BJ (cell line): ENCODE measurements at places on chromosomes 4 and X. TPM values are rescaled to one million over a fixed set of nuclear protein-coding genes. Genes with fewer than 3 reads are reported as not detected.

The ETFDH gene
- 13.5 and 27.8 TPM in 2 replicates for polyA plus RNA-seq

The MAGED4 gene
- 8.7 and 13.1 TPM in 2 replicates for polyA plus RNA-seq

The SYN1 gene
- 0.23 and 0.48 TPM in 2 replicates for polyA plus RNA-seq

The MED14 gene
- 25.9 and 37.0 TPM in 2 replicates for polyA plus RNA-seq

The CXCL13 gene
- not detected in 2 replicates for polyA plus RNA-seq

The MTNR1A gene
- 0.06 TPM in 1 of 2 replicates, not detected in the other for polyA plus RNA-seq

The RNF4 gene
- 89.6 and 107 TPM in 2 replicates for polyA plus RNA-seq

The HSD17B13 gene
- 0.07 TPM in 1 of 2 replicates, not detected in the other for polyA plus RNA-seq

The DUX4 gene
- not detected in 2 replicates for polyA plus RNA-seq

The GAR1 gene
- 5.8 and 13.3 TPM in 2 replicates for polyA plus RNA-seq

The FGFRL1 gene
- 9.1 and 21.2 TPM in 2 replicates for polyA plus RNA-seq

The FAM114A1 gene
- polyA plus RNA-seq = 184 and 222 TPM in 2 replicates

GRCh38 chr4:144597171-144597570 is 48.8 kb upstream of the HHIP start:
- DNase-seq = no peak

GRCh38 chrX:53312946-53313727 is 31.8 kb upstream of the IQSEC2 start:
- DNase-seq = no peak

DNA sequence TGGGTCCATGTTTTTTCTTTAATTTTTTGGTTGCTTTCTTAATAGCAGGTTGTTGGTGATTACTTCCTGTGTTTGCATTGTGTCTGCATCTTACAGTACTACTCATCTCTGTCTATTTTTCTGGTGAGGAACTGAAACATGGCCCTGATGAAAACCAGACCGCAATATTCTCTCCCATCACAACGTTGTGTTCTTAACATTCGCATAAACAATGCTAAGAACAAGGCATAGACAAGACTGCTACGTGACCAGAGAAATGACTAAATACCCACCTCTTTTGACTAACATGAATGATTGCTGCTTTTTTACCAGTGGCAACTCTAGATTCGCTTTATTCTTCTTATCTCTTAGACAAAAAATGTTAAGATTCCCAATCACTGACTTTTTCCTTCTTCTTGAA is 179.1 kb downstream of the GC start:
- DNase-seq = no peak

DNA sequence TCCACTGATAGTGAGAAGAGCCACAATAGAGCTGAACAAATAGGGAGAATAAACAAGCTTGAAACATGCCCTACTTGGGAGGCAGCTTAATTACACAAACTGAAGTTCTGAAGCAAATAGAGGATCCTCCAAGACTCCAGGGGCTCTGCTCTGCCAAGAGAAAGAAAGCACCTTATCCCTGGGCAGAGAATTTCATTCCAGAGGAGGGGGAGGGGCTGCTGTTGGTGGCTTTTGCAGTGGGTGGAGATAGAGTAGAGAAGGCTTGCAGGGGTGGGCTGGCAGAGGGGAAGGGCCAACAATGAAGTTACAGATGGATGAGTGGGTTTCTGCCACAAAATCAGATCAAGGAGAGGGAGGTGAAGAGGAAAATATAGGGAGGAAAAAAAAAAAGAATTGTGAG is 1.0 kb upstream of the LPAR4 start:
- no peak for DNase-seq

GRCh38 chr4:8329560-8329858 is 60.0 kb downstream of the HTRA3 start:
- DNase-seq = no peak

- DNase-seq = no peak
Observed at GRCh38 chrX:135432881-135433521, 11.3 kb downstream of the SMIM10L2A start.

GRCh38 chr4:159038536-159038935 is 64.3 kb upstream of the RAPGEF2 start:
- no peak for DNase-seq

GRCh38 chrX:40867352-40867751 is 132.0 kb upstream of the MED14 start:
- no peak for DNase-seq

GRCh38 chrX:101462892-101463291 is 22.4 kb upstream of the ARMCX4 start:
- no peak for DNase-seq

- peak; percentile 88 for DNase-seq
Observed at GRCh38 chr4:176794151-176794550, 1.4 kb upstream of the VEGFC start.

- no peak for DNase-seq
Observed at GRCh38 chrX:69988955-69989394, 60.8 kb downstream of the AWAT2 start.

DNA sequence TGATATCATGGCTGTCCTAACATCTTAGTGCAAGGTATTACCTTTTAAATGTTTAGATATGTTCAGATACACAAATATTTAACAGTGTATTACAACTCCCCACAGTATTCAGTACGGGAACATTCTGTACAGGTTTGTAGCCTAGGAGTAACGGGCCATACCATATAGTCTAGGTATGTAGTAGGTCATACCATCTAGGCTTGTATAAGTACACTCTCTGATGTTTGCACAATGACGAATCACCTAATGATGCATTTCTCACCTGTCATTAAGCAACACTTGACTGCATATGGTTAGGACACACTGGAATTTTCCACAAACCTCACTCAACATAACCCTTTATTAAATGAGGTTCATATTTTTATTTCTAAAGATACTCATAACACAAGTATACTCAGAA is 67.7 kb downstream of the THOC2 start:
- DNase-seq = no peak

- DNase-seq = no peak
Observed at GRCh38 chrX:37060999-37061398, 52.8 kb downstream of the FAM47C start.

DNA sequence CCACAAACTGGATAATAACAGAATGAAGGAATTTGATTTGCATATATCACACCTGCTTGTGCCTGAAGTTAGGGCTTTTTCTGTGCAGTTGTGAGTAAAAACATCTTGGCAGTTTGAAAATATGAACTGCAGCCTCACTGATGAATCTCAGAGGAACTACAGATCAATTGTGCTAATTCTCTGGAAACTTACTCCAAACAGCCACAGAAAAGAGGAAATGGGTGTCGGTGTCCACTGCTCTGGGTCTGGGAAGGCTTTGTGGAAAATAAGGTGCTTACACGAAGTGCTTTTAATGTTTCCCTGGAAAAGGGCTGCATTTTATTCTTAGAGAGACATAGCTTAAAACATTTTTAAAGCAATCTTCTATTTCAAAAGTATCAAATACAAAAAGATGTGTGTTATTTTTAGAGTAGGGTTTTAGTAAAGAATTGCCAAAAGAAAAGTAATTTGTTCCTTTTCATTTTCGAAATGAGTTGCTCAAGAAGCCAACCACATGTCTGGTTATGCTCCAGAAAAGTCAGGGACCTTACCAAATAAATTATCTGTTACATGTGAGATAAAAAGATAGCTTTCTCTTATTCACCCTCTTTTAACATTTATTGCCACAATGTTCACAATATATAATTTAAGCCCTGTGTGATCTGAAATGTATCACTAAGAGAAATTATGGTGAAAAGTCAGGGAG is 240.1 kb downstream of the FRAS1 start:
- DNase-seq = peak; percentile 44

- DNase-seq = no peak
Observed at GRCh38 chrX:131861088-131861787, 161.9 kb upstream of the STK26 start.

GRCh38 chr4:96986816-96987215 is 1146.9 kb downstream of the PDHA2 start:
- no peak for DNase-seq

GRCh38 chrX:72308566-72309296 is 3.0 kb upstream of the CITED1 start:
- no peak for DNase-seq

DNA sequence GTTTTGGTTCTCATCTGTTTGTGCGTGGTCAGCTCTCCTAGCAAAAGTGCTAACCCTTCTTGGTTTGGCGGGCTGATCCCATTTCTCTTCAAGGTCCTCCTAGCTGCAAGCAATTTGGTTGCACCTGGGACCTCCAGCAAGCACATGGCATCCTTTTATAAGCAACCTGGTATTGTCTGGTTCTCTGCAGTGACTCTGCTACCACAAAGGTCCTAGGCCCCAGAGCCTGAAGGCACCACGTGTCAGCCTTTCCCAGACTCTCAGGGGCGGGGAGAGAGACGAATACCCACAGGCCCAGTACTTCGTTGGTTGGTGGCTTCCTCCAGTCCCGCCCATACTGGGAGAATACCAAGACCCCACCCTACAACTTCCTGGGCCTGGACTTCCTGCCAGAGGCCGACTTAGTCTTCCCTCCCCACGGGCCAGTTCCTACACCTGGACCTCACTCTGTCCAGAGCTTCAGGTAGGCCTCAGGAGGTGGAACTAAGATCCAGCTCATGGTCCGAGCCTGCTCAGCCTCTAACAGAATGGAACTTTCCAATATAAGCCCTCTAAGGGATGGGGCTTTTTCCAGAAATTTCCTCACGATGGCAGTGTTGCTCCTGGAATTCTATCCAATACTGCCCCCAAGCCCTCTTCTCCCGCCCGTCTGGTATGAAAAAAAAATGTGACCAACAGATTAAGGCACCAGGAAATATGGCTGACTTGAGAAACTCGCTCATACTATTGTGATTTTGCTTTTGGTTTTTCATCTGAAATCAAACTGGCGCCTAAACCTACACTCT is 192.5 kb upstream of the STK26 start:
- DNase-seq = no peak

DNA sequence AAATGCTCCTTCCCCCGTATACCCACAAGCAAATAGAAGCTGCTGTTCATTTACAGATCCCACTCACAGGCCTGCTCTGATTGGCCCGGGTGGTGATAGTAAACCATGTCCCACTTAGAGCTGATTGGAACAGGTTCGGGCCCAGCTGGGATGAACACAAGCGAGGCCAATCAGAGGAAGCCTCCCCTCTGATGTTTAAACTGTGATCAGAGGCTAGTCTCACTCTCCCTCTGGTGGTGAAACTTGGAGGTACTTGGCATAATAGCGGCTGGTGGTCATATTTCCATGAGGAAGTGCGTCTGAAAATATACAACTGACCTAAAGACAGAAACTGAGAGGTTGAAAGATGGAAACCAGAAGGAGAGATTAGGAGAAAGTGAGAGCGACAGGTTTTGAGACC is 51.5 kb upstream of the TRPC3 start:
- no peak for DNase-seq

DNA sequence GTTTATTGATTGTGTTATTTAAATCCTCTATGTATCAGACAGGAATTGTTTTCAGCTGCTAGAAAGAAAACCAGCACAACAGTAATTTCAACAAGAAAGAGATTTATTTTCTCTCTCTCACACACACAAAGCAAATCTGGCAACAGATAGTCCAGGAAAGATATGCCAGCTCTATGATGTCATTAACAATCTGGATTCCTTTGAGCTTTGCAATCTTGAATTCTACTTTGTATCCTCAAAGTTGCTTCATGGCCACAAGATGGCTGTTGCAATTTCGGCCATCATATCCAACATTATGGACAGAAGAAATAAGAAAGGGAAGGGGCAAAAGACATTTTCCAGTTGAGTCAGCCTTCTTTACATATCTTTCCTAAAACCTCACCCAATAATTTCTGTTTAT is 19.8 kb upstream of the FMR1 start:
- DNase-seq = no peak

GRCh38 chrX:72079607-72080006 is 52.1 kb downstream of the RTL5 start:
- DNase-seq = no peak

- no peak for DNase-seq
Observed at GRCh38 chr4:26822546-26822945, 38.1 kb upstream of the STIM2 start.

- DNase-seq = no peak
Observed at GRCh38 chrX:145821291-145821897, 3.8 kb downstream of the SLITRK2 start.

DNA sequence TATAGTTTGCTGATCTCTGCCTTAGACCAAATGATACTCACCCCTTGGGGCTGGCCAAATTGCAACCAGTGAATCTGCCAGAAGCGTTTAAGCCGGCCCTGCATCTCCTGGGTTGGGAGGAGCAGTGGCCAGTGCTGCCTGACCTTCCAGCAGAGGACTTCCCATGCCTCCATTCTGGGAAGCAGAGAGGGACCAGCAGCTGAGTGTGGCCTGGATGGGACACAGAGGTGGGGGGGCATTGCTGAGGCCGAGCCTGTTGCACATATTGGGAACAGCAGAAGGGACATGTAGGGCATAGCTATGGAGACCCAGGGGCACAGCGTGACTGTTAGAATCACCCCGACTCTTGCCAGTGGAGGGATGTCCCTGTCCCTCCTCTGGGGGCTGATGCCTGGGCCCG is 93.3 kb downstream of the CPZ start:
- DNase-seq = no peak

GRCh38 chr4:44194365-44194764 is 254.2 kb downstream of the KCTD8 start:
- no peak for DNase-seq

DNA sequence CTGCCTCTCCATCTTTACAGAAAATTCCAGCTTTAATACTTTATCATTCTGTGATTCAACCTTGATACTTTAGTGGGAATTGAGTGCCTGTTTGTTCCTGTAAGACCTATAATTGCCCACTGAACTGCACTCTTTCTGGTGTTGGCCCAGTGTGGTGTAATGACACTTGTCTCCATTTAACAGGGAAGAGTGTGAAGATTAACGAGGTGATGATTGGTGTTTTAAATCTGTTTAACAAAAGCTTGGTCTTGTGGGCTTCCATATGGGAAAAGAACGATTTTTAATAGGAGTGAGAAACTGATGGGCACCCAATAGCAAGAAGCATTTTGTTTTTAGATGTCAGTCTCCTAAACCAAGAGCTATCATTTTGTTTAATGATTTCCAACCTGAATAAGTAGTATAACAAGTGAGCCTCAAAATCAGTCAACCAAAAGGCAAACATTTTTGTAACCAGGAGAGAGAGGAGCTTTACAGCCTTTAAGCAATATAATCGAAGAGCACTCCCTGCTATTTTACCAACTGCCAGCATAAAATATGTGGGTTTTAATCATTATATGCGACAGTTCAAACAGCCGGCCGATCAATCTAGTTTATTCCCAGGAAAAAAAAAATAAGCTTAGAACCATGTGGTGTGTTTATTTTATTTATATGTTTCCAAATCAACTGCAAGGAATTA is 50.2 kb downstream of the SUPT20HL1 start:
- no peak for DNase-seq

DNA sequence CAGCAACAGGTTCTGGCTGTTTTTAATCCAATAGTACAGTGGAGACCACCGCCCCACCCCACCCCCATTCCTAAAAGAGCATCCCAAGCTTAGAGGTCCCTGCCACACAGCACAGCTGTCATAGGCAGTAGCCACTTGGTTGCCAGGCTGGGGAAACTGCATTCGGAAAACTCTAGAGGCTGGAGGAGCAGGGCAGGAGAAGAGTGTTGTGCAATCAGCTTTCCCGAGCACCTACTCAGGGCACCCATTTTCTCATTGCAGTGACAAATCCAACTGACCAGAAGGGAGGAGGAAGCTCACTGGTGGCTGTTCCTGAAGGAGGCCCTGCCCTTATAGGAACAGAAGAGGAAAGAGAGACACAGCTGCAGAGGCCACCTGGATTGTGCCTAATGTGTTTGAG is 1.1 kb downstream of the CXCL1 start:
- DNase-seq = no peak
